ENCODE measurements at places on chromosomes 2 and 18. TPM values are rescaled to one million over a fixed set of nuclear protein-coding genes. Genes with fewer than 3 reads are reported as not detected.

SCN2A gene
- 0.15 TPM for polyA plus RNA-seq

DSG1 gene
- polyA plus RNA-seq: not detected

C2orf15 gene
- 0.78 TPM for polyA plus RNA-seq

OSR1 gene
- polyA plus RNA-seq: 3.9 TPM

ITPRIPL1 gene
- 1.2 TPM for polyA plus RNA-seq

All from ovary (tissue), 10 donors.